Pancreas (tissue), 10 donors: ENCODE measurements at places on chromosomes 7 and 10.

DNA sequence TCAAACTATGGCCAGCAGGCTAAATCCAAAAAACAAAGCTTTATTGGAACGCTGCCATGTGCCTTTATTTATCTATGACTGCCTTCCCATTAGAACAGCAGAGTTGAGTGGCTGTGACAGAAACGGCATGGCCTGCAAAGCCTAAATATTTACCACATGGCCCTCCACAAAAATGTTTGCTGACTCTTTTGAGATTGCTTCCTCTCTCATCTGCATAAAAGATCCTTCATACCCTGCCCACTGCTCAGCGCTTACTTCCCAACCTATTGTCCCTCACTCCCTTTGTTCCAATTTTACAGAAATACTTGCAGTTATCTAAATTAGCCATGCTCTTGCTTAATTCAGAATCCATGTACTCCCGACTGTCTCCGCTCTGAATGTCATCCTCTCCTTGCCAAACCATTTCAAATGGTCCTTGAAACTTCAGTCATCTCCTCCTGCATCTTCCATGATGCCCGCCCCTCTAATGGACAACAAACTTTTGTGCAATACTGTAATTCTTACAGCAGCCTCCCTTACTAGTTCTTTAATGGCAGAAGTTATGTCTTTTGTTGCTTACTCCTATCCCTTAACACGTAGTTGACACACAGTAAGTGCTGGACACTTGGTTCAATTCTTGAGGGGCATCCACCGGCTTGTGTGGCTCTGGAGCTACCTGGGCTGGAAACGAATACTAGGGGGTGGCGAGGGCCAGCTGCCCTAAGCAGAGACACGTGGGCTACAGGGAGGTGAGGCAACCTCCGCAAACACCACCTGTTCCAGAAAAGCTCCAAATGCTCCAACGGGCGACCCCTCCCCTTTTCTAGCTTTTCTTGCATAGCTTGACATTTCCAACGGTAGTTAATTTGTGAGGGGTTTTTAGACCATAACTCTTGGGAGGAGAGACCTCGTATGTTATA, 832 bp downstream of the XRCC2 start:
- no peaks in the 10 kb centered on the region for H3K36me3 ChIP-seq
- peak overlapping the region; percentile 70 for H3K4me3 ChIP-seq
- no peak overlapping the region for H3K27ac ChIP-seq
- no peaks in the 10 kb centered on the region for H3K4me1 ChIP-seq

DNA sequence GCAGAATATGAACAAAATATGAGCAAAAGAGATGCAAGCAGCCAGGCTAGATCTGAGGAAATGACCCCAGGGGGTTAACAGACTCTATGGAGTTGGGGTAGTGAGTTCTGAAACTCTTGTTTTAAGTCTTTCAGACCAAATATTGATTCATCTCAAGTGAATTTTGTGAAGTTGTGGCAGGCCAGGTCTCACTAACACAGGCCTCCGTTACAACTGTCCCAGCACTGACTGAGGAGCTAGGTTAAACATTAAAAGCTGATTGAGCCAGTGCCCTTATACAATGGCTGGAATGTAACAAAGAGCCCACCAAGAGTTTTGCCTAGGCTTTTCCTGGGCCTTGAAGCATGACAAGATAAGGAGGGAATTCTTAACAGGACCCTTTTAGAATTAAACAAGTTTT, 192.3 kb upstream of the STK17A start:
- H3K36me3 ChIP-seq = no peaks in the 10 kb centered on the region
- no peak overlapping the region for H3K4me3 ChIP-seq
- no peak overlapping the region for H3K27ac ChIP-seq

DNA sequence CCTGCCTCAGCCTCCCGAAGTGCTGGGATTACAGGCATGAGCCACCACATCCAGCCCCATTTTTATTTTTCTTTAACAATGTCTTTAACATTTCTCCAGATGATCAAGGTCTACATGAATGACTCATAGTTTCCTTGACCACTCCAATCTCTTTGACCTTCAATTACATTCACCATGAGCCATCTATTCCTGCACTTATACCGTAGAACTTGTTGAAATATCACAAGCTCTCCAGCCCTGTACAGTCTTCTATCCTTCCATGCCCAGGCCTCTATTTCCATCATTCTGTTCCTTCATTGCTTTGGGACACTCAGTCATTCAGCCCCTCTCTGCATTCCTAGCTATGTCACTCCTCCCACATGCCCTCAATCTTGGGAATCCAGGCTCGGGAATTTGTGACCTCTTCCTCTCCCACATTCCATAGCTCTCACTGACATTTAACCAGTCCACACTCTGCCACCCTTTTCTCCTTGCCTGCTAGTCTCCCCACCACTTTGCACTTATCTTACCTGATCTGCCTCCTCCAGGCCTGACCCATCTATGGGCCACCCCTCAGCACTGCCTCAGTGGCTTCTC, 151.8 kb upstream of the STK17A start:
- no peak overlapping the region for H3K4me3 ChIP-seq
- H3K27me3 ChIP-seq = no peaks in the 10 kb centered on the region
- no peaks in the 10 kb centered on the region for H3K4me1 ChIP-seq
- no peak for DNase-seq
- no peaks in the 10 kb centered on the region for H3K36me3 ChIP-seq
- H3K27ac ChIP-seq = no peak overlapping the region

DNA sequence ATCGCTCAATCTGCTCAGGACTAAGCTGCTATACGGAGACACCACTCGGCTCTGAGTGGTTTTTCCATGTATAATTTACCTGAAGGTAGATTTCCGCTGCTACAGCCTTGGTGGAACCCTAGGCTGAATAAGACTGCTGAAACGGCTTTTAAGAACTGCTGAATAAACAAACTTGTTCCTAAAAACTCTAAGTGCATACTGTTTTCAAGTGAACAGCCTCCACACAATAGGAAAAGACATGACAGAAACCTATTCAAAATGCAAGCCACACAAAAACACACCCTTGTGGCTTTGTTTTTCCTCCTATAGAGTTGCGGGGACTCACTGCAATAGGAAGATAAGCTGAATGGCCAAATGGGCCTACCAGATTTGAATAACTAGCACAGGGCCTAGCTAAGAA, 117.2 kb downstream of the UBE2H start:
- H3K36me3 ChIP-seq = no peaks in the 10 kb centered on the region
- no peak overlapping the region for H3K27ac ChIP-seq
- no peak overlapping the region for H3K4me3 ChIP-seq

GRCh38 chr7:410395-410910, 109.2 kb downstream of the PDGFA start:
- H3K27ac ChIP-seq = no peak overlapping the region
- no peaks in the 10 kb centered on the region for H3K36me3 ChIP-seq
- no peaks in the 10 kb centered on the region for H3K4me1 ChIP-seq
- H3K4me3 ChIP-seq = no peak overlapping the region
- H3K27me3 ChIP-seq = no peaks in the 10 kb centered on the region

GRCh38 chr10:111082102-111082975, 5.5 kb downstream of the ADRA2A start:
- H3K4me3 ChIP-seq = no peak overlapping the region
- H3K27me3 ChIP-seq = no peaks in the 10 kb centered on the region
- H3K36me3 ChIP-seq = peaks cover 4% of the 10 kb centered on the region
- no peaks in the 10 kb centered on the region for H3K4me1 ChIP-seq
- no peak for DNase-seq

- DNase-seq = no peak
- no peak overlapping the region for H3K27ac ChIP-seq
- H3K4me1 ChIP-seq = no peaks in the 10 kb centered on the region
These were observed 100.6 kb downstream of the RBM20 start for GRCh38 chr10:110744782-110745181.

- H3K27ac ChIP-seq = no peak overlapping the region
- no peak overlapping the region for H3K4me3 ChIP-seq
- no peaks in the 10 kb centered on the region for H3K4me1 ChIP-seq
- no peaks in the 10 kb centered on the region for H3K36me3 ChIP-seq
- no peaks in the 10 kb centered on the region for H3K27me3 ChIP-seq
These were observed 9.3 kb upstream of the ZNF438 start for GRCh38 chr10:31041011-31041410.

- no peaks in the 10 kb centered on the region for H3K36me3 ChIP-seq
- H3K27me3 ChIP-seq = no peaks in the 10 kb centered on the region
- H3K27ac ChIP-seq = no peak overlapping the region
- no peak for DNase-seq
These were observed 87.4 kb downstream of the ZNF467 start for GRCh38 chr7:149686011-149686410.

DNA sequence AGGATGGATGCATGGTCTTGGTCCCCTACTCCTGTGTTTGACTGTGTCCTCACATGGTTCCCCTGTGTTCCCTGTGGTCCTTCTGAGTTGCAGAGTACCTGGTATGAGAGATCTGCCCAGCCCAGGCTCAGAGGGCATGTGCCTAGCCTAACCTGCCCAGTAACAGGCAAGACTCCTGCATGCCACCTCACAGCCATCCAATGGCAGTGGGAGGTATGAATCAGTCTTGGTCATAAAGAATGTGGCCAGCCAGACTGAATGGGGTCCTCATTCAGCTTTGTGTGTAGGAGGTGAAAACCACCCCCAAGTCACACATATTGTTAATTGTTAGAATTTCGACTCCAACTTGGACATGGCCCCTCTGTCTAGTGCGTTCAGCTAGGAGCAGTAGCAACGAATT, 17.2 kb upstream of the GPR158 start:
- no peak for DNase-seq
- H3K4me1 ChIP-seq = no peaks in the 10 kb centered on the region
- H3K36me3 ChIP-seq = no peaks in the 10 kb centered on the region

GRCh38 chr10:74988832-74989561, 122.5 kb upstream of the SAMD8 start:
- H3K4me1 ChIP-seq = peaks cover 21% of the 10 kb centered on the region
- H3K27ac ChIP-seq = peak overlapping the region; percentile 12
- H3K4me3 ChIP-seq = no peak overlapping the region
- no peaks in the 10 kb centered on the region for H3K36me3 ChIP-seq
- H3K27me3 ChIP-seq = no peaks in the 10 kb centered on the region

DNA sequence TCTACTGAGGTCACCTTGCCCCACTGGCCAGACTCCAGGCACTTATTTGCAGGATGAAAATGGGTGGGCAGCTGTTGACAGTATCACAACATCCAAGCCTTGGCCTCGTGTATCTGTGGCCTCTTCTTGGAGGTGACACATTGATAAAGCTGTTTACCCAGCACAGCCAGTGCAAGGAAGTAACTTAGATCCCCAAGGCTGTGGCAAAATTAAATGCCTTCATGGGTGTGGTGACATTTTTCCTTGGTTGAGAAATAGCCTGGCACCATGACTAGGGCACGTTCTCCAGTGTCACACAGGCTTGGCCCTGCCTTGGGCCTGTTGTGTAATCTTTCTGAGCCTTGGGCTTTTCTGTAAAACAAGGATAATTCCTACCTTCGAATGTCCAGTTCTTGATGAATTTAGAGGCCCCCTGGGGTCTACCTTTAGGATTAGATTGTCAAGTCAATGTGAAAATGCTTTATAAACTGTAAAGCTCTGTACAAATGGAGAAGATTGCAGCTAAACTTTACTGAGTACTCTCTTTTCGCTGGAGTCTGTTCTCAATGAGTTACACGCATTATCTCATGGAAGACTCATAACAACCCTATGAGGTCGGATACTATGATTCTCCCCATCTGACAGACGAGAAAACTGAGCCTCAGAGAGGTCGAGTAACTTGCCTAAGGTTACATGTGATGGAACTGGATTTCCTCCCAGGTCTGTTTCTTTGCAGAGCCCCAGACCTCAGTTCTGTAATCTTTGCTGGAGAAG, 46.7 kb upstream of the LOXL4 start:
- DNase-seq = no peak
- no peaks in the 10 kb centered on the region for H3K27me3 ChIP-seq
- H3K27ac ChIP-seq = no peak overlapping the region
- no peaks in the 10 kb centered on the region for H3K4me1 ChIP-seq

DNA sequence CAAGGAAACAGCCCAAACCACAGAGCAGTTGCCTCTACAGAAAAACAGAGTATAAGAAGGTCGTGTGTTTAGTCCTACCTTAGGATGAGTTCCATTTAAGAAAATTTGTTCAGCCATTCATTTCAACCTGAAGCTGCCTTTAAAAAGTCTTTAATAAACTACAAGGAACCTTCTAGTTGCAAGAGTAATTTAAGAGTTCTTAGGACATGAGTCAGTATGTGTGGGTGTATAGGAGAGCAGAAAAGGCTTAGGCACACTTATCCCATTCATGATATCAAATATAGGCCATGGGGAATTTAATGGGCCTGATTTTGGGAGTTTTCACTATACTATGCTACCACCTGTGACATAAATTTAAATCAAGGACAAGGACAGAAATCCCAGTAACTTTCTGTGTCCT, 496.8 kb downstream of the TFEC start:
- no peak overlapping the region for H3K4me3 ChIP-seq
- H3K36me3 ChIP-seq = no peaks in the 10 kb centered on the region
- no peaks in the 10 kb centered on the region for H3K27me3 ChIP-seq
- no peak for DNase-seq
- no peaks in the 10 kb centered on the region for H3K4me1 ChIP-seq

- no peaks in the 10 kb centered on the region for H3K36me3 ChIP-seq
- H3K4me3 ChIP-seq = no peak overlapping the region
- no peaks in the 10 kb centered on the region for H3K4me1 ChIP-seq
- H3K27me3 ChIP-seq = no peaks in the 10 kb centered on the region
These were observed 338.1 kb upstream of the SEMA3C start for GRCh38 chr7:81256991-81257390.

DNA sequence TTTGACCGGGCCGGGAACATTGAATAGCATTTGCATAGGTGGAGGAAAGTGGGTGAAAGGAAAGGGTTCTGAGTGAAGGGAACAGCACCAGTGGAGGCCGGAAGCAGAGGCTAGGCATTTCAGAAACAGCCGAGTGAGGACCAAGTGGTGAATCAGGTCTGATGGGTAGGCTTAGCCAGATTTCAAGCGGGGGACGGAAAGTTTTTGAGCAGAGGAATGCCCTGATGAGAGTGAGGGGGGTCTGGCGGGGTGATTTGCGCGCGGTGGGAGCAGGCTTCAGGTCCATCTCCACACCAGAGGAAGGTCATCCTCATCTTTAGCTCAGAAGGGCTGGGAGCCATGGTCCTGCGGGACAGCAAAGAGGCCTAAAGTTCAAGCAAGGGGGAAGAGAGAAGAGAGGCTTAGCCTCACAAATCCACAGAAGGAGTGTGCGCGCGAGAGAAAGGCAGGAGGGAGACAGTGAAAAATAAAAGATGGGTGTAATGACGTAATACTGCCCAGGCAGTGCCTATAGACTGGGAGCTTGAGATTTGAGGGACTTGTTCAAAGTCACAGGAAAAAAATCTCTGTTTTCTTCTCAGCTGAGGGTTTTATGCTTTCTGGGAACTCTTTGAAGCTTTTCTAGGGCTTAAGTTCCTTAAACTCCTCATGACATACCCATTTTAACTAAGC, 1.0 kb upstream of the DENND2A start:
- H3K36me3 ChIP-seq = no peaks in the 10 kb centered on the region
- no peak for DNase-seq
- no peaks in the 10 kb centered on the region for H3K27me3 ChIP-seq
- no peaks in the 10 kb centered on the region for H3K4me1 ChIP-seq
- H3K27ac ChIP-seq = no peak overlapping the region
